ENCODE measurements at places on chromosomes 2 and 18.
A peak's percentile ranks its signal among the peaks of the same experiment; 100 is the strongest.

DNA sequence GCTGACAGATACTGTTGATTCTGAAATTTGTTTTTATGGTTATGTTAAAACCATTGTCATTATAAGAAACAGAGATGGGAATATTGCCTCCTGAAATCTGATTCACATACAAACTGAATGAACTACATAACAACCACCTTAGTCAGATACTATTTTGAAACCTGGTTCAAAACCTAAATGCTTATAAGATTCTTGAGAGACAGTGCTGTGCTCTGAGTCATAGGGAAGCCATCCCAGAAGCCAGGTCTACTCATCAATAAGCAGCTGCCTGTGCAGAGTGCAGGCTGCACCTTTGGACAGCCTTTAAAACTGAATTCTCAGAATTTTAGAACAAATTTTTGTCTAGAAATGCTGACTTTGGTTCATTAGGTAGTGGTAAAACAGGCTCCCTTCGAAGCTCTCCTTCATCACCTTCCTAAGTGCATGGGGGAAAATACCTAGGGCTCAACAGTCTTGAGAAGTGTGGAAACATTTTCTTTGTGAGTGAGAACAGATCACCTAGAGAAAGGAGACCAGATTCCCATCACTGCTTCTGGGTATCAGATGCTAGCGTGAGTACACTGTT, at the start of gene SERPINB7:
TSS of gene SERPINB7 (plus strand) at position 253 of the 565 bp plus-strand sequence. CDS start 6,955 bp downstream, outside the sequence.
- no peak for DNase-seq

DNA sequence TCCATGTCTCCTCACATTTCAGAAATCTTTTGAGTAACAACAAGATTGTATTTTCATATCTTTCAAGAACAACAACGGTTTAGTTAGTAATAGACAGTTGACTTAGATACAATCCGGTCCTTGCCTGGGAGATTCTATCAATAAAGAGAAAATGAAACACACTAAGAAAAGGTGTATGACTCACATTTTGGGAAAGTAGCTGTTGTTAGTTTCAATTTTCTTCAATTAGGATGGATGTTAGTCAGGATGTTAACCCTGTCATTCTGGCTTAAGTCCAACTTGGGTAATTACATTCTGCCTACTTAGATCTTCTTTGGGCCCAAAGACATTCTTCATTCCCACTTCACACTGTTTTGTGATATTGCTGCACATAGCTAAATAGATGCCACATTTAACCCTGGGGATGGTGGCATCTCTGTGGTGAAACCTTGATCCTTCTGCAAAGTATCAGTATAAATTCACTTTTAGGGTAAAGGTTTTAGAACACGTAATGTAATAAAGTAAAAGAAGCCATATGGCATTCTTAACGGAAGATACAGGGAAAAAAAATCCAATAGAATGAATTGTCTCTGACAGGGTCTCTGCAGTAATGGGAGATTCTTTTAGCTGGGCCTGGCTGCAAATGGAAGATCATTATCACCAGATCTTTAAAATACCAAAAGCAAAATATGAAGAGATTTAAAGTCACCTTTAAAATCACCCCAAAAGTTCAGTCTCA, 365.5 kb downstream of the FIGN start:
- no peak for DNase-seq

- no peak for DNase-seq
Observed at GRCh38 chr18:79507546-79508480, 112.1 kb downstream of the NFATC1 start.

- DNase-seq: no peak
Observed at GRCh38 chr2:8304821-8305766, 376.8 kb upstream of the ID2 start.

DNA sequence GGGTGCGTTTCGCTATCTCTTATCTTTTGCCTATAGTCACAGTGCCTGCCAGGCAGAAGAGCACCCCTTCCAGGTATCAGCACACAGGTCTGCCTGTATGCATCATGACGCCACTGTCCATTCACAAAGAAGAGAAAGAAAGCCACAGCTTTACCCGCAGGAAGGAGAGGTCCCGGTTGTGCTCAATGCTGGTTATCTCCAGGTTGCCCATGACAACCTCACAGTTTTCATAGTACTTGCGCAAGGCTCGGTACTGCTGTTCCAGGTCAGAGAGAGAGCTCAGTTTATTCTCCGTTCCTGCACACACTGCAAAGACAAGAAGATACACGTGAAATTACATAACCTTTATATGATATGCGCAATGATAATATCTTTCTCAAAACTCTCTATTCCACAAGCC, 414.0 kb downstream of the ERBB4 start:
- DNase-seq: no peak

DNA sequence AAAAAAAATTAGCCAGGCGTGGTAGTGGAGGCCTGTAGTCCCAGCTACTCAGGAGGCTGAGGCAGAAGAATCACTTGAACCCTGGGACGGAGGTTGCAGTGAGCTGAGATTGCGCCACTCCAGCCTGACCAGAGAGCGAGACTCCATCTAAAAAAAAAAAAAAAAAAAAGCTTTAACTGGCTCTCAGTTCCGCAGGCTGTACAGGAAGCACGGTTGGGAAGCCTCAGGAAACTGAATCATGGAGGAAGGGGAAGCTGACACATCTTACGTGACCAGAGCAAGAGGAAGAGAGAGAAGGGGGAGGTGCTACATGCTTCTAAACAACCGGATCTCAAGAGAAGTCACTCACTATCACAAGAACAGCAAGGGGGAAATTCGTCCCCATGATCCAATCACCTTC, 505.6 kb upstream of the SLC8A1 start:
- DNase-seq: no peak

- DNase-seq: no peak
Observed at GRCh38 chr2:172986040-172986439, 89.6 kb upstream of the MAP3K20 start.

DNA sequence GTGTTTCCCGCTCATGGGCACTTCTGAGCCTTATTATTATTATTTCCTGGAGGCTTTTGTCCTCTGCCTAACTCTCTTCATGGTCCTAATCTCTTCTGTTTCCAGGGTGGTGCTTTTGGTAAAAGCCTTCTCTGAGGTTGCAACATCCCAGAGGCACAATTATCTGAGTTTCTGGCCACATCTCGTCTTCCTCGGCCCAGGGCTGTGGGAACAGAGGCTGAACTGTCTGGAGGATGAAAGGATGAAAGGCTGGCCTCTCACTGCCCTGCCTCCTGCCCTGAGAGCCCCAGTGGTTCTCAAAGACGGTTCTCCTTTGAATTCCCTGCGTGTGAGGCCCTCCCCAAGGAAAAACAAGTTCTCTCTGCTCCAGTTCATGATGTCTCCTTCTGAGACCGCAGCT, 13.8 kb downstream of the GYPC start:
- DNase-seq: no peak

- peak; percentile 18 for DNase-seq
Observed at GRCh38 chr2:42569116-42569711, 782 bp downstream of the MTA3 start.

- DNase-seq: no peak
Observed at GRCh38 chr2:150470435-150470834, 17.0 kb downstream of the RND3 start.

GRCh38 chr2:176063958-176064357, 19.8 kb downstream of the EVX2 start:
- DNase-seq: peak; percentile 37

GRCh38 chr18:62981566-62981965, 266.2 kb downstream of the PHLPP1 start:
- no peak for DNase-seq

GRCh38 chr18:70154591-70155194, 50.8 kb downstream of the RTTN start:
- no peak for DNase-seq

GRCh38 chr2:171554991-171555615, 32.8 kb downstream of the CYBRD1 start:
- DNase-seq: no peak

DNA sequence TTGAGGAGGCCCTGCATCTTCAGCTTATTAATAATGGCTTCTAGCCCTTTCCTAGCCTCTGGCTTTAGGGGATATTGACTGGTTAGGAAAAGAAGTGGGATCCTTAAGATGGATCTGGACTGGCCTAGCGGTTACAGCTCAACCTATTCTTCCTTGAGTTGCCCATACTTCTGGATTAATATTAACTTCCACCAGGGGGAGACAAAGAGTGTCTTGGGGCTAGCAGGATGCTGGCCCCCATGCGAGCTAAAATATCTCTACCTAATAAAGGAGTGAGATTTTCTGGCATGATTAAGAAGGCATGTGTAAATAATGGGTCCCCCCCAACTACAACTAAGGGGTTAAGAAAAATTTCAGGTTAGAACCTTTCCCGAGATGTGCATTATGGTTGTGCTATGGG, 23.2 kb upstream of the PLA2R1 start:
- DNase-seq: no peak

- DNase-seq: no peak
Observed at GRCh38 chr2:69948032-69948962, 13.1 kb downstream of the ASPRV1 start.

DNA sequence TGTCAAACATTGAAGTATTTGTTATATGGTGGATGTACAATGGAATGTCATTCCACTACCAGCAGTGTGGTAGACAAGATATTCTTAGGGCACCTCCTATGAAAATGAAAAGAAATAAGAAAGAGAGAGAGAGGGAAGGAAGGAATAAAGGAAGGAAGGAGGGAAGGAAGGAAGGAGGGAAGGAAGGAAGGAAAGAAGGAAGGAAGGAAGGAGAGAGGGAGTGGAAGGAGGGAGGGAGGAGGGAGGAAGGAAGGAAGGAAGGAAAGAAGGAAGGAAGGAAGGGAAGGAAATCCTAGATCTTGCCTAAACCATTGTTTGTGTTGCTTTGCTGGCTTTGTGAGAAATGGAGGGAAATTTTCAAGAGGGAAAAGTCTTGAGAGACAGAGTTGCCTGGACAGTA, 50.1 kb upstream of the TCF7L1 start:
- DNase-seq: no peak

DNA sequence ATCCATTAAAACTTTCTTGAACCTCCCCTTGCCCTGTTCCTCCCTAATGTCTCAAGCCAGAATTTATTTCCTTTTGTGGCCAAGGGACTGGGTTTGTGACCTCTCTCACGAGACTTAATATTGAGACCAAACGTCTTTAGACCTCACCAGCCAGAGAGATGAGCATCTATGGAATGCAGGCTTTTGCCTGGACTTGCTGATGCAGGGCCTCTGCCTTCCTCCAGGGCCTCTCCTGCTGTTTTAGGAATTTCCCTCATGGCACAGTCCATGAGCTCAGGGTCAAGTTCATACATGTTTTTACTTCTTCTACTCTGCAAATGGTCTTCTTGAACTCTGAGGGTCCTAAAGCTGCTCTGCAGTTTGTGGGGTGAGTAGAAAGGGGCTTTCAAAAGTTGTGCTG, 22.3 kb downstream of the IL1B start:
- no peak for DNase-seq

DNA sequence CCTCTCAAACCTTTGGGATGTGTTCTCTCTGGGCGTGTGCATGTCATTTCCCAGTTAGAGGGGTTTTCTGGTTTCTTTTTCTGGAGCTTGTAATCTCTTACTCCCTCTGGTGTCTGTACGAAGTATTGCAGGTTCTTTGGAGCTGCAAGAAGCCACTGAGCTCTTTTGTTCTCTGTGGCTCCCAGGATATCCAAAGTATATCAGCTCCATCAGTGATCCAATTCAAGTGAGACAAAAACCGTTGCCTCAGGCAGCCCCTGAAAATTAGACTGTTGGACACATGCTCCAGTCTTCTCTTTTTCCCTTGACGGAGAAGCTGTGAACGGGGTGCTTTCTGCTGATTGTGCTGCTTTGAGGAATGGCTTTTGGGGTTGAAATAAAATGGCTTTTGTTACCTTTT, 59.0 kb upstream of the LDLRAD4 start:
- DNase-seq: peak; percentile 59

DNA sequence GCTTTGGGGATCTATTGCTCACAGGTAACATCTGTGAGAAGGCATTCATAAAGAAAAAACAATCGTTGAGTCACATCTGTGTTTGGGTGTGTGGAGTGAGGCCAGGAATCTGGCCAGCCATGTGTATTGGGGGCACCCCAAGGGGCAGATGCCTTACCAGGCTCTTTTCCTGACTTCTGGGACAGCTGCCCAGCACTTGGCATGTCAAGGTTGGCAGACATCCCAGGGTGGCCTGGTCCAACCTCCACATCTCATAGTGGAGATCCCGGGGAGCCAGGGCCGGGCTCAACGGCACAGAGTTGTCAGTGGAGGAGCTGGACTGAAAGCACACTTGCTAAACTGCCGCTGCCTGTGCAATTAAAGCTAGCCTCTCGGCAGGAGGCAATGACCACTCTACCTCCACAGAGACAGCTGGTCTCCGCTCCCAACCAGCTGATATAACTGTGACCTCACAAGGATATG, 75.3 kb upstream of the MGAT4A start:
- DNase-seq: peak; percentile 65

- DNase-seq: no peak
Observed at GRCh38 chr2:153235516-153235915, 243.0 kb downstream of the RPRM start.

GRCh38 chr18:31206787-31207381, 44.2 kb upstream of the DSC1 start:
- DNase-seq: no peak

DNA sequence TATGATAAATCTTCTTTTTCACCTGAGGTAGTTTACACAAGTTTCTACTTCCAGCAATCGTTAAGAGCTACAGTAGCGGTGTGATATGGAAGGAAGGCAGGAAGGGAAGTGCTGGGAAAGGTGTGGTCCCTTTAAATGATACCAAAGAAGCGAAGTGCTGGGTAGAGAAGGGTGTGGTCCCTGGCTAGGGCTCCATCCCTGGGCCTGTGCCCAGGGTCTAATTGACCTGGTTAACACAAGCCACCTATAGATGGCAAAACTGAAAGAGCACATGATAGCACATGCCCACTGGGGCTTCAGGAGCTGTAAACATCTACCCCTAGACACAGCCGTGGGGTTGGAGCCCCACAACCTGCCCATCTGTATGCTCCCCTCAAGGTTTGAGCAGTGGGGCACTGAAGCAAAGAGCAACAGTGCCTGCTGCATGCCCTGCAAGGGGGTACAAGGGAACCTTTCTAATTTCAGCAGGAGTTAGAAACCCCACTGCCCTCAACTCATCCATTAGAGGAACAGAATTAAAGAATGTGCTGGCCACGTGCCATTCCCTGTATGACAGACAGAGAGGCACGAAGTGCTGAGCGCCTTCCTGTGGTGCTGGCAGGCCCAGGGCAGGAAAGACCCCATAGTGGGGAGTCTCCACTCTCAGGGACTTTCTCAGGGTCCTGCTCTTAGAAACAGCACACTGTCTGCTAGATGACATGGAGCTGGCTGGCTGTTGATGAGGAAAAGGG, 153.1 kb upstream of the LMAN1 start:
- peak; percentile 60 for DNase-seq

- DNase-seq: no peak
Observed at GRCh38 chr2:149200109-149200520, 130.3 kb upstream of the LYPD6 start.
